ENCODE measurements at places on chromosomes 7 and 10.

GRCh38 chr7:102916426-102916825 is 3.6 kb downstream of the LRRC17 start:
- DNase-seq, result no peak

DNA sequence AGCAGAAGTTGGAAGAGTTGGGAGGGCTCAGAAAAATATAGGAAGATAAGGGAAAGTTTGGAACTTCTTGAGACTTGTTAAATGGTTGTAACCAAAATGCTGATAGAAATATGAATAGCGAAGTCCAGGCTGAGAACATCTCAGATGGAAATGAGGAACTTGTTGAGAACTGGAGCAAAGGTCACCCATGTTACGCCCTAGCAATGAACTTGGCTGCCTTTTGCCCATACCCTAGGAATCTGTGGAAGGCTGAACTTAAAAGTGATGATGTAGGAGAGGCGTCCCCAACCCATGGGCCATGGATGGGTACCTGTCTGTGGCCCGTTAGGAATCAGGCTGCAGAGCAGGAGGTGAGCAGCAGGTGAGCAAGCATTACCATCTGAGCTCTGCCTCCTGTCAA is 347.8 kb downstream of the ARL4A start:
- no peak for DNase-seq

DNA sequence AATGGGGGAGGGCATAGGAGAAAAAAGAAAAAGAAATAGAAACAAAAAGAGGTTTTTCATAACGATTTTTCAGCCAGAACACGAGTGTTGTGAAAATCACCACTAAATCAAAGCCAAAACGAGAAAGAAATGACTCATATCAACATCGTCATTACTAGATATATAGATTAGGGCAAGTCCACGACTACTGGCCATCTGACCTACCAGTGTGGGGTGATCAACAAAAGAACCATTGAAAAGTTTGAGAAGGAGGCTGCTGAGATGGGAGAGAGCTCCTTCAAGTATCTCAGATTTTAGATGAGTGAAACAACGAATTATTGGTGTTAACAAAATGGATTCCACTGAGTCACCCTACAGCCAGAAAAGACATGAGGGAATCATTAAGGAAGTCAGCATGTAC is 33.5 kb upstream of the ABCB5 start:
- no peak for DNase-seq

DNA sequence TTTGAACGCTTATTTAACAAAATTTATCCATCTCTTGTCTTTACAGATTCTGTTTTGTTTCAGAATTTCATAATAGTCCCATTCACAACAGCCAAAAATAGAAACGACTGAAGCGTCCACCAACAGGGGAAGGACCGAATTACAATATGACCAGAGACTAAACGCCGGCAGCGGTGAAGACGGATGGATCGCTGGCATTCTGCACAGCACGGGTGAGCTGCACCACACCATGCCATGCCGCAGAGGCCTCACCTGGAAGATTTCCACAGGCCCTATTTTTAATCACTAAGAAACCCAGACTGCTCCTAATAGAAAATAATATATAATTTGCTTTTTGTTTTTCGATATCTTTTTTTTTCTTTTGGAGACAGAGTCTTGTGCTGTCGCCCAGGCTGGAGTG is 91.0 kb downstream of the ELFN1 start:
- no peak for DNase-seq

GRCh38 chr10:115950320-115950719 is 322.7 kb downstream of the GFRA1 start:
- no peak for DNase-seq

- DNase-seq, result no peak
Measured at GRCh38 chr7:21939136-21939857, 6.4 kb downstream of the CDCA7L start.

GRCh38 chr7:92415225-92415624 is 32.1 kb upstream of the GATAD1 start:
- DNase-seq, result no peak

DNA sequence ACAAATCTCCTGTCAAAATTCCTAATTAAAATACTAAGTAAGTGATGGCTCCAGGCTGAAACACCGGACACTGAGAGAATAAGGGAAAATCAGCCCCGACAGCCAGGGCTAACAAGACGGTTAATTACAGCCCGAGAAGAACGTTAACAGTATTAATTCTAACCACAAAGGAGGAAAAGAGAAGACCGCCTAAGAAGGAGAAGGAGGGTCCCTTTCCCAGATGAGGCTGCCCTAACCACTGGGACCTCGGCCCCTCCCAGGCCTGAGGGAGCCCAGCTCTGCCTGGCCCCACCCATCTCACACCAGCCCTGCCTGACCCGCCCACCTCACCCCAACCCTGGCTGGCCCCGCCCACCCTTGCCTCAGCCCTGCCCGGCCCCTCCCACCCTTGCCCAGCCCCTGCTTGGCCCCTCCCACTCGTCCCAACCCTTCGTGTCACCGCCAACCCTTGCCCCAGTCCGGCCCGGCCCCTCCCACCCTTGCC is 51.3 kb downstream of the PWWP2B start:
- DNase-seq, result peak; percentile 35

GRCh38 chr7:157271991-157272324 is 64.8 kb upstream of the DNAJB6 start:
- no peak for DNase-seq

DNA sequence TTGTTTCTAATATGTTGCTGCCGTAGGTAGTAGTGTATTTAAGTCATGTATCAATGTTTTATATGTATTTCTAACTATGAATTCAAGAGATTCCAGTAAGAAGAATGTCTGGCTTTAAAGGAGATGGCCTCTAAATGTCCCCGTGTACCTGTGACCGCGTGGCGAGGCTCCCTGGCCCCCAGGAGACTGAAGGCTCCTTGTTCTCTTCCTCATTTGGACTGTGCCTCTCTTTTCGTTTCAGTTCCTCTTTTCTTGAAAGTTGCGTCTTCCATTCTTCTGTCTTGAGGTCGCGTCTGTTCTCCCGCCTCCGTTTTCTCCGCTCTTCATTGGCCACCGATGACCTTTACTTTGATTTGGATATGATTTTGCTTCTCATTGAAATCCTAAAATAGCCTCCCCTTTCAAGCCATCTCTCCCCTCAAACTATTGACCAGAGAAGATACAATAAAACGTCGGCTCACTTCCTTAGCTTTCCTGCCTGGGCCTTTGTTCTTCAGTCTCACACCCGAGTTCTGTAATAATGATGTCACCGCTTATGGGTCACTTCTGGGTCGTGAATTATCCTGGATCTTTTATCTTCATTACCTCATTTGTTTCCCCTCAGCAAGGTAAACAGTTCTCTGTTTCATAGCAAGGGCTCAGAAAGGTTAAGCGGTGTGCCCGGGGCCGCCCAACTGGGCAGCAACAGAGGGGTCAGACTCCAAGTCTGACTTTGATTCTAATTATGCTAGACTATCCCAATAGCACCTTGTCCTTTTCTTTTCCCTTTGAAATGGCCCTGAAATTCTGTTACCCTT is 28.7 kb downstream of the WIPI2 start:
- DNase-seq, result no peak

DNA sequence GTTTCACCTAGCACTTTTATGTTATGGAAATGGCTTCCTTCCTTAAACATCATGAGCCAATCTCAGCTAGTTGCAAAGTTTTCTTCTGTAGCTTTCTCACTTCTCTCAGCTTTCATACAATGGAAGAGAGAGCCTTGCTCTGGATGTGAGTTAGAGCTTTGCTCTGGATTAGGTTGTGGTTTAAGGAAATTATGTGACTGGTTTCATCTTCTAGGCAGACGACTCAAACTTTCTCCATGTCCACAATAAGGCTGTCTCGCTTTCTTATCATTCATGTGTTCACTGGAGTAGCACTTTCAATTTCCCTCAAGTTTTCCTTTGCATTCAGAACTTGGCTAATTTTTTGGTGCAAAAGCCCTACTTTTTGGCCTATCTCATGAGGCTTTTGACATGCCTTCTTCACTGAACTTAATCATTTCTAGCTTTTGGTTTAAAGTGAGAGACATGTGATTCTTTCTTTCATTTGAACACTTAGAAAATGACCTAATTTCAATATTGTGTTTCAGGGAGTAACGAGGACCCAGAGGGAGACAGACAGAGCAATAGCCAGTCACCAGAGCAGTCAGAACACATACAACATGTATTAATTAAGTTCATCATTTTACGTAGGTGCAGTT is 49.8 kb downstream of the CNOT4 start:
- no peak for DNase-seq

- peak; percentile 22 for DNase-seq
Measured at GRCh38 chr10:132388891-132389432, 8.0 kb upstream of the PWWP2B start.

GRCh38 chr7:12623885-12624498 is 53.5 kb downstream of the SCIN start:
- DNase-seq, result no peak

DNA sequence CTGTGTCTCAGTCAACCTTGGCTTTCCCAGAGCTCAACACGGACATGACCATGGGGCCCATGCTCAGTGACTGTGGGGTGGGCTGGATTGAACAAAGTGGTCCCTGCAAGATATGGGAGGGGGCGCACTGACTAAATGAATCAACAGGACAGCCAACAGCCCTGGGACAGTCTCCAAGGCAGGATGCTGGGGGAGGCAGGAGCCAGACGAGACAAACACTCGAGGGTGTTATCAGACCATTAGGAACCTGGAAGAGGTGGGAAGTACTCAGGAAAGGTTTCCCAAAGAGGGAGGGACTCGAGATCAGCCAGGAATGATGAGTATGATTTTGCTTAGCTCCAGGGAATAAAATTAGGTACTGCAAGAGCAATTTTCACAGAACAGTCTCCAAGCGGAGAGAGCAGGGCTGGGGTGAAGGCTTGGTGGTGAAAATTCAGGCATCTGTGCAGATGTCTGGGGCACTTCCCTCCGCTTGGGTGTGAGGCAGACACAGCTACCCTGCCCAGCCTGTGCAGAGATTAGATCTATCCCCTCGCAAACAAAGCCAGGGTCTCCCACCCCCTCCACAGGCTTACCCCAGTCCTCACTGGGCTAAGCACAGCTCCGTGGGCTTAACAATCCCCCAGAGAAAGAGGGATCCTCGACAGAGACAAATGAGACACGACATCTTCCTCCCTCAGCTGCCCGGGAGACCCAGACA is 261.1 kb upstream of the ZMIZ1 start:
- DNase-seq, result no peak

DNA sequence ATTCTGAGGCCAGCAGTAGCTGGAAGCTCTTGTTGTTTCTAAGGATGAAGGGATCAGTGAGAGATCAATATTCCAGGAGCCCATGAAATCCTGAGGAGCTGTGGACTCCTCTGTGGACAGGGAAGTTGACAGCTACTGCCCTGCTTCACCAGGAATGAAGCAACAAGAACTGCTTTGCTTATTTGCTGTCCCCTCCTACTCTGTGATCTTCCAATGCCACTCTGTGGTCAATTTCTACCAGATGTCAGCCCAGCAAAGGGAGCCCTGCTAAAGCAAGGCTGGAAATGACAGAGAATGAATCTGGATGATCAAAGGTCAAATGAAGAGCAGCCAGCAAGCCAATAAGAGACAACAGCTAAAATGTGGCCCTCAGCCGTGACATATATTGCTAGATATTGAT is 227.5 kb upstream of the CHRM2 start:
- DNase-seq, result no peak

DNA sequence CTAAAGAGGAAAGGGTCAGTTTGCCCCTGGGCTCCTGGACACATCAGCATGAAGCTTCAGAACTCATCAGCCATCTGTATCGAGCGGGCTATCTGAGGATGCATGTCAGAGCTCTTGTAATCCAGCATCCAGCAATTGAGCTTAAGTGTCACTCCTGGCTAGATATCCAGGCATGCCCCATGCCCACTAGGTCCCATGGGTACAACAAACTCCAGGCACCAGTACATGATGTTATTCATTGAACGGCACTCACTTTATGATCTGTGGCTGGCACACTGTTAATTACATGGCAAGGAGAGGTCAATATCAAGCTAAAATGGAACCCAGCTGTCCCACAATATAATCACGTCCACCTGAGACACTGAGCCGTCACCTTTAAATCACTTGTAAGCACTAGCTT is 274.2 kb downstream of the ELMO1 start:
- no peak for DNase-seq

DNA sequence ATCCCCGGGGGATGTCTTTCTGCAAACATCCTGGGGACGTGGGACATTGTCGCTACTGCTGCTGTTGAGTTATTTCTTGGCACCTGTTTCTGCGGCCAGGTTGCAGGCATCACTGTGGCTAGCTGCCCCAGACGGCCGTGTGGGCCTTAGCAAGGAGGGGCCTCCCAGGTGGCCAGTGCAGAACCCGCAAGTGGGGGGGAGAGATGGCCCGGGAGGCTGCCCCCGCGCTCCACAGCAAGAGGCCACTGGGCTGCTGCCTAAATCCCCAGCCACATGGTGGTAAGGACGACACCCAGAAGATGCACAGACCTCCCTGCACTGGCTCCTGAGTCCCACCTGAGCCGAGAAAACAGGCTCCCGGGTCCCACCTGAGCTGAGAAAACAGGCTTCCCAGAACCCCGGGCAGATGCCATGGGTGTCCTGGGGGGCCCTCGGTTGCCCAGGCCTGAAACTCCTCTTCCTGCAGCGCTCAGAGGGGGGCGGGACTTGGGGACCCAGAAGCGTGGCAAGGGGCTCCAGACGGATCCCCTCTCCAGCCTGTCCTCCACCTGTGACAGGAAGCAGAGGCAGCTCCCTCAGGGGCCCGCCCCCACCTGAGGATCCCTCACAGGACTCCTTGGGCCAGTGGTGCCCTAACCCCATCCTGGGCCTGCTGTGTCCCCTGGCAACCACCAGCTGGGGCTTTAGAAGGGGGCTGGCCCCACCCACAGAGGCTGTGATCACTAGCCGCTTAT is 952 bp upstream of the MAFK start:
- DNase-seq, result no peak

- no peak for DNase-seq
Measured at GRCh38 chr10:61785473-61786105, 115.9 kb upstream of the ARID5B start.

DNA sequence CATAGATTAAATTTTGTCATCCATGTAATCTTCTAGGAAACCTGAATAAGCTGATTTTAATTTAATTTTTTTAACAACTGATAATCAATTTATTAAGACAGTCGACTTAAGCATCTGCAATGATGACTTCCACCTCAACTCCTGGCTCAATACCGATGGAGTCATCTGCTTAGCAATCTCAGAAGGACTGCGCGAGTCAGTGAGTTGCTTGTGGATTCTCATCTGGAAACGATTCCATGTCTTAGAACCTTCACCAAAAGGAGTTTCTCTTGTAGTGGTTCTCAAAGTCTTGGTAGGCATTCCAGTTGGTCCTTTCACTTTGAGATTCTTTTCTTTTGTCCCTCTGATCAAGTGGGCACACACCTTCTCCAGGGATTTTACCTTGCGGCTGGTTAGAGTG is 85.5 kb downstream of the XRCC2 start:
- no peak for DNase-seq

DNA sequence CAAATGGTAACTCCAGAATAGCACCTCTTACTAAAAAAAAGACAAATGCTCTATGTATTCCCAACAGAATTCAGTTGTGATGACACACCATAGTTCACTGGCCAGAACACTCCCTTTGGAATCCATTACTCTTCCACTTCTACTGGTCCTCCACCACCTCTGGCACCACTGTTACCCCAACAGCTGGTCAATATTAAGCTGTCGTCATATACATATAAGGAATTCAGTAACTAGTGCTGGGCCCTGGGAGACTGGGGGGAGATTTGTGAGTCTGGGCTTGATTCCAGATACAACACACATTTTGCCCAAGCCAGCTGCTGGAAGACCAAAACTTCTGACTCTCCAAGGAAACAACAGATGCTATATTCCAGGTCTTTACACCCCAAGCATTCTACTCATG is 26.0 kb upstream of the ITGA8 start:
- no peak for DNase-seq

GRCh38 chr10:14618674-14619073 is 156.0 kb downstream of the FAM107B start:
- no peak for DNase-seq

GRCh38 chr7:25436413-25436812 is 208.1 kb upstream of the NPVF start:
- no peak for DNase-seq
